ENCODE measurements at places on chromosomes 3 and 15. TPM values are rescaled to one million over a fixed set of nuclear protein-coding genes. Genes with fewer than 3 reads are reported as not detected.

The ALS2CL gene
- total RNA-seq = 0.99 TPM

The CSPG4 gene
- total RNA-seq = not detected

The CHL1 gene
- total RNA-seq = not detected

DNA sequence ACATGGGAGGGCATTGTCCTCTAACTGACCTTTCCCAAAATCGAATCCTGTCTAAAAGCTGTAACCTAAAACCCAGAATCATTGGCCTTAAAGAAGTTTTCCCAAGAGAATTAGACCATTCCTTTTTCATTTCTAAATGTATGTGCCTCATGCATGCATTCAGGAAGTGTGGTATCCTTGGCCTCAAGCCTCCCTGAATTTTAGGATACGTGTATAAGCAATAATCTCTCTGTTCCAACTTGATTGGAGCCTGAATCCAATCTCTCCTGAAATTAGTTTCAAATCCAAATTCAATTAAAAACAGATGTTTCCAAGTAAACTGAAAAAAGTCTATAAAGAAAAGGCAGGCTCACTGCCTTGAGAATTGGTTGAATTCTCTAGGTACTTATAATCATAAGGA, 86.0 kb upstream of the VEPH1 start:
- DNase-seq = no peak

GRCh38 chr3:183895296-183895695, 10.6 kb upstream of the PARL start:
- peak; percentile 83 for DNase-seq

DNA sequence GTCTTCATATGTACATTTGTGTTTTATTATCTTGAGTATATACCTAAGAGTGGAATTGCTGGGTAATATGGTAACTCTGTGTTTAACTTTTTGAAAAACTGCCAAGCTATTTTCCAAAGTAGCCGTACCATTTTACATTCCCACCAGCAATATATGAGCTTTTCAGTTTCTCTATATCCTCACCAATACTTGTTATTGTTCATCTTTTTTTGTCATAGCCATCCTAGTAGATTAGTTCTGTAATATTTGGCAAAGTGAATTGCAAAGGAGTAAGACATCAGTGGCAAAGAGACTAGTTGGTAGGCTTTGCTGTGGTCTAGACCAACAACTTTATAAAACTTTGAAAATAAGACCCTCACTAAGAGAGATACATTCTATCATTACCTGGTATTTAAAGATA, 21.4 kb downstream of the OXSR1 start:
- no peak for DNase-seq

DNA sequence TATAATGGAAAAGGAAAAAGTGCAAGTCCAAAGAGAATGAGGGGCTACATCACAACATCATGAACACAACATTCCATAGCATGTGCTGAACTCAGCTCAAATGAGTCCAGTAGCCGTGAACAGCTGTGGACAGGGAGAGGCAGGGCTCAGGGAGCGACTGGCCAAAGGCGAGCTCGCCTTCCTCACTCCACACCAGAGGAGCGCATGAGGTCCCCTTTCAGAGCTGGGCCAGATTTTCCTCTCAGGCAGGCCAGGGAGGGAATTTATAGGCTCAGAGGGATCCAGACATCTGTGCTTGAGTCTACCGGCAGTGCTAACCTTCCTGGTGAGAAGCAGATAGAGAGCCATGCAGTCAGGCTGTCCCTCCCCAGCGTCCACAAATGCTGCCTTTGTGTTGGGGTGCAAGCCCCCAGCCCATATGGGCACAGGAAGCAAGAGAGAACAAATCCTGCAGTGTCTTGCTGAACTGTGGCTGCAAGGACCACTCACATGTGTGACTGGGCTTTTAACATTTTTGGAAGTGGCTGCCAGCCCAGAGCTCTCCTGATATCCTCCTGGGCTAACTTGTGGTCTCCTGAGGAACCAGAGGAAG, 32.5 kb downstream of the ARHGEF3 start:
- DNase-seq = no peak

DNA sequence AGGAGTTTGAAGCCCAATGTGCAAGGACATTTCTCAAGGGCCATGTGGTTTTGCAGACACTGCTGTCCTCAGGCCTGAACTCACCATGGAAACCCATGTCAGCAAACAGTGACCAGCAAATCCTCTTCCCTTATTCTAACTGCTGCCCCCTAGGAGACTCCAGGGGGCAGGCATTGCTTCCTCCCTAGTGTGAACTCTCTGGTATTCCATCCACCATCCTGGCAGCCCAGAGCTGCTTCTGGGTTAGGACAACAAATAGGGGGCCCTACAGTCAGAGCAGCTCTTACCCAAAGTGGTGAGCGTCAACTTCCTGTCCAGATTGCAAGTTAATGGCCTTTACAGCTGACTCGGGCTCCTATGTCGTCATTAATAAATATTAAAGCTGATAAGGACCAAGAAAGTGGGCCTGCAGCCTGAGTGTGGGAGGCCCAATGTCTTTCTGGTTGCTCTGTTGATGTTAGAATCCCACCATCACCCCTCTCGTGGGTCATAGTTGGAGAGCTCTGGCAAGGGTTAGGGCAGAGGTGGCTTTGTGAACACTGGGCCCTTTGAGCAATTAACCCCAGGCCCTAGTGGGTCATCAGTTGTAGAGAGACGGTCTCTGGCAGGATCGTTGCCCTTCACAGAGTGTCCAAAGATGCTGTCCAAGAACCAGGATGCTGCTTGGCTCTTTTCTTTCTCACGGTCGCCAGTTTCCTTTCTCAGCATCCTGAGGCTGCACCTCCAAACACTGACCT, 41.5 kb downstream of the TGM4 start:
- DNase-seq = no peak

DNA sequence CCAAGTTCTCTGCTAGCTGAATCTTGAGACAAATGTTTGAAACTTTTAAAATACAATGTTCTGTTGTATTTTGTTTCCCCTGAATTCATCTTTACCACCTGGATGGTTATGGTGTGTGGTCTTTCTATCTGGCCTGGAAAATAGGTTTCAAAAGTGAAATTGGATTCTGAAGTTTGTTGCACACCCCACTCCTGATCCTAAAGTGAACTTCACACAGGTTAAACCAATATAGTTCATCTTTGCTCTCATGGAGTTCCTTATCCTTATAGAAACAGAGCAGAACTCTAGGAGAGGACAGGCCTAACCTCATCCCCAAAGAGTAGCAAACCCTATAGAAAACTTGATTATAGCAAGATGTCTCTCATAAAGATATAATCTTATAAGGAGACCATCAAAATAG, 179.4 kb upstream of the BCL6 start:
- no peak for DNase-seq

DNA sequence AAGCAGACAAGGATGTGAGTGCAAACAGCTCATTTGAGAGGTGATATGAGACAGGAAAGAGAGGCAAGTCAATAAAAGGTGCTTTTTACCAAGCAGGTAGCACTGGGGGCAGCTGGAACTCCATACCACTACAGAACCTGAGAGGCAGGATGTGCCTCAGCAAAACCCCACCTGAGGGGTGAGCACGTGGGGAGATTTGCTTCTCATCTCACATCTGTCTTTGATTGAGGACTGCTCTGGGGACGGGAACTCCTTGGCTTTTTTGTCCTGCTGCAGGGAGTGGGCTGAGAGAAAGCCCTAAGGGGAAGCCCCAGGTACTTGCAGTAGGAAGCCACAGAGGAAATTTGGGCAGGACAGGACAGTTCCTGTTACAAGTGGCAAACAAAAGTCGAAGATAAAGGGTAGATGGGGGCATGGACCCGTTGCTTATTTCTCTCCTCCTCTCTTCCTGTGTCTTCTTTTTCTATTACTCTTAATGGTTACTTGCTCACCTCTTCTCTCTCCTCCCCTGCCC, 27.1 kb downstream of the CFAP161 start:
- peak; percentile 66 for DNase-seq

GRCh38 chr15:96243701-96244100, 86.8 kb upstream of the NR2F2 start:
- no peak for DNase-seq

GRCh38 chr3:69770219-69770618, 31.0 kb downstream of the MITF start:
- DNase-seq = no peak

Measured in activated CD4-positive, alpha-beta T cell treated with anti-CD3 and anti-CD28 coated beads, Interleukin-2, amount 10 ng/mL, durations not matched to agents 24 days and 14 days (primary cell).